ENCODE measurements at places on chromosomes 13 and 19.
A peak's percentile ranks its signal among the peaks of the same experiment; 100 is the strongest.

DNA sequence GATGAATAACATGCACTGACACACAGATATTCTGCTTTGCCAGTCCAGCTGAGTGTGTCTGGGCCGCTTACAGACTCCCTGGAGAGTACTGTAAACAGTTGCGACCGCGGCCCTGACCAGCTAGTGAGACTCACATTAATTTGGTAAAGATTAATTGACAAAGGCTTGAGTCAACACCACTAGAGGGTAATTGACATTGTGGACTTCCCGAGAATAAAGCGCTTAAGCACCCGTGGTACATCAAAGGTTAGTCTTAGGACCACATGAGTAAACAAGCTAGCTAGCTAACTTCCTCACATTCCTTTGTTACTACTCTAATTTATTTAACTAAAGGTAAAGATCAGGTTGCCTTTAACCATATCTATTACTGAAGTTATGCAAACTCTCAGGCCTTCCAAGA is 624.4 kb upstream of the ARGLU1 start:
- DNase-seq = no peak

- DNase-seq = no peak
Observed at GRCh38 chr13:113013878-113014751, 45.1 kb downstream of the MCF2L start.

DNA sequence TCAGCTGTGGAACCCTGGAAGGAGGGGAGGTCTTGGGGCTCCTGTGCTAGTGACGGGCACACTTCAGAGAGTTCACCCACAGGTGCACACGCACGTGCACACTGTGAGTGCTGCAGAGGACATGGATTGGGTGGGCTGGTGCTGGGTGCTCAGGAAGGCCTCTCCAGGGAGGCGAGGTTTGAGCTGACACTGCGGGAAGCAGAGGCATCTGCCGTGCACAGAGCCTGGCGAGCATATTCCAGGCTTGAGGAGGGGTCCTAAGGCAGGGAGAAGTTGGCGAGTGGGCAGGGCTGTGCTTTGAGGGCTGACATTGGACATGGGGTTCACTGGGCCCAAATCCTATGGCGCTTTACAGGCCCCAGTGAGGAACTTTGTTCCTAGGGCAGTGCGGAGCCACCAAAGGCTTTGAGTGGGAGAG is 25.6 kb downstream of the CCDC8 start:
- DNase-seq = no peak

DNA sequence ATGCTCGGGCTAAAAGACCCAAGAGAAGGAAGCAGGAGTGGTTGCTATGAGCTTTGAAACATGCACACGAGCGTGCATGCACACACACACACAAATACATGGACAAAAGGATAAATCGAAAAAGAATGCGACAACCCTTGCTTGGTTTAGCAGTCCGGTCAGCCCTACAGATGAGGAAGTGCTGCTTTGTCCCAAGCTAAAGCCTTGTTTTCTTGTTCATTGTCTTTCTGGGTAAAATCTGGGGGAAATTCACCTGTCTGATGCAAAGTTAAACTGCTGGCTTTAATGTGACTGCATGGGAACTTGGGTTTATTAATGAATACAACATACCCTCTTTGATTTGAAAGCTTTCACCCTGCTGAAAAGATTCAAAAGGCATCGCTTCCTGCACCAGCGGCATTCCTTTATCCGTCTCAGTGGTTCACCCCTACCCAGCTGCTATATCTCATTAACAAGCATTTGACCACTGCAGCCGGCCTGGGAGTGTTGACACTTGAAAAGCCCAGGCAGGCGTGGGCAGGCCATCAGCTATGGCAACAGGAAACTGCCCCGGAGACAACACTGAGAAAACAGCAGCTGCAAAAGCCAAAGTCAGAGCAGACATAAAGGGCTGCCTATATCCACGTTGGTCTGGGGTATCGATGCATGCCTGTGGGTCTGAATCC is 301.7 kb downstream of the NDFIP2 start:
- DNase-seq = no peak

DNA sequence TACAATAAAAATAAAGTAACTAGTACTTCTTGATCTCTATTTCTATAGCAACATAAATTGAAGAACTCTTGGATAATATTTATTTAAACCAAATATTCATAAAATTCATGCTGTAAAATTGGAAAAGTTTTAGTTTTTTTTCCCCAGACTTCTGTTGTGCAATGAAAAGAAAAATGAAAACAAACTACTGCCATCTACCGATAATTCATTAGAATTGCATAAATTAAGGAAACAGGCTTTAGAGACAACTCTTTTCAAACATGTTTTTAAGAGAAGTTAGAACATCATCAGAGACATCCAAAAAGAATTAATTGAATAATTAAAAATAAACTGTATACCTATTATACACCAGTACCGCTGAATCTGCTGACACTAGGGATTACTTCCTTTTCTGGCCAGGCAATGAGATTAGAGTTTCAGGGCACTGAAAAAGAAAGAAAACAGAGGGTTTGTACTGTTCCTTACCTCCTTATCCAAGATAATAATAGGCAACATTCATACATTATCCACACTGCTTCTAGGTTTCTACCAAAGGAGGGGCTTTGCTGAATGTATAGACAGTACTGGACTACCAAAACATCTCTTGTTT is 4.9 kb downstream of the CCDC122 start:
- DNase-seq = no peak

- DNase-seq = no peak
Observed at GRCh38 chr19:8064911-8065874, 12.6 kb downstream of the CCL25 start.

DNA sequence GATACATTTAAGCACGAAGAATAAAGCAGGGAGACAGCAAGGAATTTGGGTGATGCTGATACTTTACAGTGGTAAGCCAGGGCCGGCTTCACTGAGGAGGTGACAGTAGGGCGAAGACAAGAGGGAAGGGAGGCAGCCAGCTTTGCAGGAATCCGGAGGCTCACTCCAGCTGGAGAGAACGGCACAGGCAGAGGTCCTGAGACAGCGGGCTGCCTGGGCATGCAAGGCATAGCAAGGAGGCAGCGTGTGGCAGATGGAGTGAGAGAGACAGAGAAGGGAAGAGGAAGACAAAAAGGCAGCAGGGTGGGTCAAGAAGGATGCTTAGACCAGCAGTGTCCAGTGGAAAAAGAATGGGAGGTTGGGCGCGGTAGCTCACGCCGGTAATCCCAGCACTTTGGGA is 83.2 kb upstream of the WASF3 start:
- no peak for DNase-seq

DNA sequence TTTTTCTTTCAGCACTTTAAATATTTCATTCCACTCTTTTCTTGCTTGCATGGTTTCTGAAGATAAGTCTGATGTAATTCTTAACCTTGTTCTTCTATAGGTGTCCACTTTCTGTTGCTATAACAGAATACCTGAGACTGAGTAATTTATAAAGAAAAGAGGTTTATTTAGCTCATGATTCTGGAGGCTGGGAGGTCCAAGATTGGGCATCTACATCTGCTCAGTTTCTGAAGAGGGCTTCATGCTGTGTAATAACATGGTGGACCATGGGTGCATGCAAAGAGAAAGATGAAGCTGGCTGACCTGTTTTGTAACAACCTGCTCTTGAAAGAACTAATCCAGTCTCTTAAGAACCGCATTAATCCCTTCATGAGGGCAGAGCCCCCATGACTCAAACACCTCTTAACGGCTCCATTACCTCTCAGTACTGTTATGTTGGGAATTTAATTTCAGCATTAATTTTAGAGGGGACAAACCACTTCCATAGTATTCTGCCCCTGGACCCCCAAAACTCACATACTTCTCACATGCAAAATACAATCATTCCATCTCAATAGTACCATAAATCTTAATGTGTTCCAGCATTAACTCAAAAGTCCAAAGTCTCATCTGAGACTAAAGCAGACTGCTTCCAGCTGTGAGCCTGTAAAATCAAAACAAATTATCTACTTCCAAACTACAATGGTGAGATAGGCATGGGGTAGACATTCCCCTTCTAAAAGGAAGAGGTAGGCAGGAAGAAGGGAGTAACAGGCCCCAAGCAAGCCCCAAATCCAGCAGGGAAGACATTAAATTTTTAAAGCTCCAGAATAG is 9.6 kb upstream of the FGF9 start:
- DNase-seq = no peak

DNA sequence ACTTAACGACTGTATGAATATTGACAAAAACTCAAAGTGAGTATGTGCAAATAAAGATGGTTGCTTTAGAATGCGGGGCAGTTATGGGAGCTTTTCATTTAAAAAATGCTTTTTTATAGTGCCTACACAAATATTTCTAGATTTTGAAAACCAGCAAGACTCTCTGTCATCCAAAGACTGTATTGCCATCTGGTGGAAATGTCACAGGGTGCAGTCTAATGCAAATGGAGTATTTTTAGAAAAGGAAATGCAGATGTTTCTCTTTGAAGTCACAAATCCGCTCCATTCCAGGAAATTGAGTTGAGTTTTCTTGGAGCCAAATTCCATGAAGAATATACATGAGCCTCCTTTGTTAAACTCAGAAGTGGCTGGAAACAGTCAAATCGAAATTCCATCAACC is 2.3 kb upstream of the C1QTNF9B start:
- DNase-seq = peak; percentile 47

GRCh38 chr13:70188567-70188966 is 80.3 kb upstream of the KLHL1 start:
- DNase-seq = no peak

Measured in CD4-positive, alpha-beta T cell treated with Interleukin-15 for 4 hours (primary cell).